Activated CD8-positive, alpha-beta memory T cell treated with anti-CD3 and anti-CD28 coated beads for 48 hours (primary cell): ENCODE measurements at places on chromosomes 3 and 15.

GRCh38 chr3:23496165-23496564 is 293.0 kb downstream of the UBE2E2 start:
- no peak for DNase-seq

GRCh38 chr3:130490241-130490640 is 26.7 kb upstream of the COL6A6 start:
- no peak for DNase-seq

GRCh38 chr3:114428044-114428595 is 134.3 kb downstream of the TIGIT start:
- DNase-seq = no peak

DNA sequence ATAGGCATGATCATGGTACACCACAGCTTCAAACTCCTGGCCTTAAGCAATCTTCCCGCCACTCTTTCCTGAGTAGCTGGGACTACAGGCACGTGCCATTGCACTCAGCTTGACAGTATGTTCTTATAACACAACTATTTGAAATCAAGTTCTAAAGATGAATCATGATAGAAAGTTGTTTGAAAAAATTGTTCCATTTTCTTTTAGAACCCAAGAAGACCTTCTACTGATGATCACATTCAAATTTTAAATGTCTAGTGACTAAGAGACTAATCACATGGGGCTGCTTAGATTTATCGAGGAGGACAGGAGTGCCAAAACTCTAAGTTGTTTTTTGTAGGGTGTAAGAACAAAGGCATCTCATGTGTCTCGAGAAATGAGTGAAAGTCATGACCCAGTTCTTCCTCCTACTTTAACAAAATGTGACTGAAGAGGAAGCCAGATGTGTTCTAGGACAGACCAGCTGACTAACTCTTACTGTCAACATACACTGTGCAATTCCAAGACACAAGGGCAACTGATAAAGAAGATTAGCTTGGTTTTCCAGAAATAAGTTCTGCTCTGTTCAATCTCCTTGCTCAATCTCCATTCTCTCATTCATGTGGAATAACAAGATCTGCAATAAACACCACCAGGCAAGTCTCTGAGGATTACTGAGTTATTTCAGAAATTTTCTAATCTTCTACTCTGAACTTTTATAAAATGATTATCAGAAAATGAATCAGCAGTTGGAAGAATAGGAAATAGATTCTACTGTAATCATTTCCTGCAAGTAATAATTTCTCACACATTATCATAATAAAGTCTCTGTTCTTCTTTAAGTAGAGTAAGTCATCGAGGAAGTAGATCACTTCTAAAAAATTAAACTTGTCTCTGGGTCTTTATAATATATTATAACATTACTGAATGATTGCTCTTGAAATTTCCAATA is 122.6 kb upstream of the CCNL1 start:
- no peak for DNase-seq

DNA sequence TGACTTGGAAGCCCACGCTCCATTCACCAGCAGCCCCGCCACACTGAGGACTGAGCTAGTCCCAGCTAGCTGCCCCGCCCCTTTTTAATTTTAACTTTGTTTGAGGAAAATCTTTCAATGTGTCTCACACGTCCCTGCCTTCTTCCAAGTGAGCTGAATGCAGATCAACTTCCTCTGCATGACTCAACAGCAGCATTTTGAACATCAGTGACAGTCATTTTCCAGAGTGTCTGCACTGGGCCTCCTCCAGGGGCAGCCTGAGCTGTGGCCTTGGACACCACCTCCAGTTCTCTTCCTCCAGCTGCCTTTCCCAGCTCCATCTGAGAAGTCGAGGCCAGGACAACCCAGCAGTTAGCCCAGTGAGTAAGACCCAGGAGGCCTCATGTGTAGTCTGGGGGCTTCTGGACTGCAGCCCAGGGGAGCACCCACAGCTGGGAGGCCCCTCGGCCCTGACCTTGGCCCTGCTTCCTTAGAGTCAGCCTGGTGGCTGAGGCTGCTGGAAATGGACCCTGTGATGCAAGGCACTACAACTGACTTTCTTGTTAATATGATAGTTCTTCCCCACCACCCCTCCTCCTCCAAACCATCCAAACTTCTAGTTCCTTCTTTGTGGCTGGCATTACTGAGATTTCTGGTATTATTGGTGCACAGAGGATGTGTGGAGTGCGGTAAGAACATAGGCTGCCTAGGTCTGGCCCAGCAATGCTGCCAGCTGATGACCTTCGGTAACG is 21.4 kb upstream of the ESYT3 start:
- DNase-seq = no peak

DNA sequence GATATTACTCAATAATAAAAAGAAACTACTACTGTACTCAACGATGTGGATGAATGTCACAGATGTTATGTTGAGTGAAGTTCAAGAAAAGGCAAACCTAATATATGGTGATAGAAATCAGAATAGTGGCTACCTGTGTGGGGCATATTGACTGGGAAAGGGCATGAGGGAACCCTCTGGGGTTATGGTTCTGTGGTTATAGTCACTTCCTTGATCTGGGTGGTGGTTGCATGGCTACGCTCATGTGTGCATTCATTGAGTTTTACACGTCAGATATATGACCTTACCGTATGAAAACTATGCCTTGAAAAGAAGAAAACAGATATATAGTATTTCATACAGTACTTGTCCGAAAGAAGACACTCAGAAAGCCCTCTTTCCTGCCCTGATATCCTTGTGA is 331.0 kb upstream of the LRRFIP2 start:
- DNase-seq = no peak

DNA sequence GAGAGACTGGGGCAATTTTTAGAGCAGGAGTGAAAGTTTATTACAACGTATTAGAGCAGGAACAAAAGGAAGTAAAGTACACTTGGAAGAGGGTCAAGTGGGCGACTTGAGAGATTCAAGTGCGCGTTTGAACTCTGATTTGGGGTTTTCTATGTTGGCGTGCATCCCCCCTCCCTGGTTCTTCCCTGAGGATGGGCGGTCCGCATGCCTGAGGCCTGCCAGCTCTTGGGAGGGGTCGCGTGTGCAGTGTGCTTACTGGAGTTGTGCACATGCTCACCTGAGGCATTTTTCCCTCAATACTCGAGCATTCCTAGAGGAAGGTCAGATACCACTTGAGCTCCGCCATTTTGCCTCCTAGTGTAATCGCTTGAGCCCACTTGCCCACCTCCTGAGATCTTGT is 10.4 kb upstream of the CHAC1 start:
- DNase-seq = no peak

DNA sequence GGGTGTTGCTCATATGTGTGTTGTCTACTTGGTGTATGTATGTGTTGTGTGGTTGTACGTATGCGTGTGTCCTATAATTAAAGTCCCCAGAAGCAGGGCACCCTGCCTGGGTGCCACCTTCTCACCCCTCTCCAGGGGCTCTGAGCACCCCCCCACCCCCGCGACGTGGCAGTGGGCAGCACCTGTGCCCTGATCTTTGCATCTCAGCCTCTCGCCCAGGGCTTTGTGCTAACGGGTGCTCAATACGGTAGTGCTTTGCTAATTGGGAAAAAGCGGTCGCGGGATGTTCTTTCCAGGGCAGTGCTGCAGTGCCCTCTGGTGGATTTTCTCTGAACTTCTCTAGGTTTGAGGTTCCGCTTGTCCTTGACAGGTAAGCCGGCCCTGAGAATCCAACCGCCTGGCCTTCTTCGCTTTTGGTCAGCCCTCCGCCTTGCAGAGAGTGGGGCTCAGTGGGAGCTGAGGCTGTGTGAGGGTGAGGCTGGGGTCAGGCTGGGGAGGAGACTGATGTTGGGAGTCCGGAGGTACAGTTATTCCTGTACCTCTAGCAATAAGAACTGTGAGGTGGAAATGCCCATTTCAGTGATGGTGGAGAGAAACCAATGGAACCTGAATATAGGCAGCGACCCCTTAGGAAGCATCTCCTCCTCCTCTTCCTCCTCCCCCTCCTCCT is 17.6 kb upstream of the EPHB3 start:
- DNase-seq = no peak

DNA sequence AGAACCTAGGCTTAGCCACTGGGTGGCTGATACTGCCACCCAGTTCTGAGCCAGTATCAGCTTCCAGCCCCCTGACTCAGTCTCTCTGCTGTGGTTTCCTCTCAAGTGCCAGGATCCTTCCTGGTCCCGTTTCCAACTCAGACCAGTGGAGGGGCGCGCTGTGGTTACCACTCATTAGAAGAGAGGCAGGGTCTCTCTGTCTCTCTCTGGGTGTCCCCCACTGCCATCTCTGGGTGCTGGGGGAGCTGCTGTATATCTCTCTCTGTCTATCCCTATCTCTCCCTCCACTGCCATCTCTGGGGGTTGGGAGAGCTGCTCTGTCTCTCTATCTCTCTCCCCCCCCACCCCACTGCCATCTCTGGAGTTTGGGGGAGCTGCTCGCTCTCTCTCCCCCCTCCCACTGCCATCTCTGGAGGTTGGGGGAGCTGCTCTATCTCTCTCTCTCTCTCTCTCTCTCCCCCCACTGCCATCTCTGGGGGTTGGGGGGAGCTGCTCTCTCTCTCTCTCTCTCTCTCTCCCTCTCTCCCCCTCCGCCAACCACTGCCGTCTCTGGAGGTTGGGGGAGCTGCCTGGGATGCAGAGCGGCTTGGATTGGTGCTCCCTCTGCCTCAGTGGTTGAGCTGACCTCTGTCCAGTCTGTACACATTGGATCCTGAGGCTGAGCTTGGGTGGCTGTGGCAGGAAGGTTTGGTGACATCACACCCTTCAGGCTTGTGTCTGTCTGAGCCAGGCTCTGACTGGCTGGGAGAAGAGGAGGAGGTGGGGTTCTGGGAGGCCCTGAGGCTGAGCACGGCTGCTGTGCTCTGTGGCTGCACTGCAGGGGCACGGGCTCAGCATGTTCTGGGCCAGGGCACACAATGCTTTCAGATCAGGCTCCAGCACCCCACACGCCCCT is 98.9 kb downstream of the APBA2 start:
- DNase-seq = no peak

DNA sequence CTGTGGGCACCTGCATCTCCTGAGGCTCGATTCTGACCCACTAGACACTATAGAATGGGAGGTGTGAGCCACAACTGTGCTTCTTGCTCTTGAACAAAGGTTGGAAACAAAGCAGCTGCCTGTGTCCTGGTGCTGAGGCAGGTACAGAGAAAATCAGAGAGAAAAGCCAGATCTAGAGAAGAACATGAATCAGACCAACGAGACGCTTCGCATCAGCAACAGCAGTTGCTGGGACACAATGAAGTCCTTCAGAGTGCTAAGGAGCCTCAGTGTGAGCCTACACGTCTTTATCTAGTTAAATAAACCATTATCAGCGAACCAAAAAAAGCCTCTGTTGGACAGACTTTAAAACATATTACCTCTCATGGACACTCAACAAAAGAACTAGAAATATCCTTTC is 86.3 kb upstream of the MEX3B start:
- no peak for DNase-seq

DNA sequence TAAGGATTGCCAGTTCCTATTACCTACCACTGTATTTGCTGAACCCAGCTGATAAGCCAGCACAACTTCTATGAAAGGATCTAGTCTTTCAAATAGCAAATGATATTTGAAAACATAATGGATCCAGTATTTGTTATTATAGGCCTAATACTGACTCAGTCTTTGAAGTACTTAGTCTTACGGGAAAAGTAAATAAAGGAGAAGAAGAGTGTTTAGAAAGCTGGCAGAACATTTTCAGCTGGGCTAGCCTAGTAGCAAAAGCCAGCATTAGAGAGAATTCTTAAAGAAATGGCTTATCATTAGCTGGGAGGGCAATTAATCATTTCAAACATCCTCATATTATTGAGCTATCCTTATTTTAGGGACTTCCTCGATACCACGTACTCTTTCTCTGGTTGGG is 101.4 kb upstream of the GOLIM4 start:
- no peak for DNase-seq

DNA sequence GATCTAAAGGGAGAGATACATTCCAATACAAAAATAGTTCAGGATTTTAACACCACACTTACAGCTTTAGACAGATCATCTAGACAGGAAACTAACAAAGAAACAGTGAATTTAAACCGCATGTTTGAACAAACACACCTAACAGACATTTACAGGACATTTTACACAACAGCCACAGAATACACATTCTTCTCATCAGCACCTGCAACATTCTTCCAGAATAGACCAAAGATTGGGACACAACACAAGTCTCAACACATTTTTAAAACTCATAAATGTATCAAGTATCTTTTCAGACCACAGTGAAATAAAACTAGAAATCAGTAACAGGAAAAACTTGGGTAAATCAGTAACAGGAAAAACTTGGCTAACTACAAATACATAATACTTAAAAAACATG is 256.3 kb downstream of the MCTP2 start:
- no peak for DNase-seq

DNA sequence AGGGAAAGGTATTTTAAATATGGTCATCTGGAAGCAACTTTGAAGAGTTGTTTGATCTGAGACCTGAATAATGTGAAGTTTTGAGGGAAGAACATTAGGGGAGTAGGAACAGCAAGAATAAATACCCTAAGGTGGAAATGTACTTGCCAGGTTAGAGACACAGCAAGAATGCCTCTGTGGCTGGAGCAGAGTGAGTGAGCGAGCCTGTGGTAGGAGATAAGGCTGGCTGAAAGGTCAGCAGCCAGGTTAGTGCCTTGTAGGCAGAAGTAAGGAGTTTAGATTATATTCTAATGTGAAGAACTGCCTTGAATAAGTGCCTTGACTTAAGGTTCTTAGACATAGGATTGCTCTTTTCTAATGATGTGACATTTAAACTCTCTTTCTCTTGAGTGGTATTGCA is 18.3 kb downstream of the LRRC49 start:
- no peak for DNase-seq

- no peak for DNase-seq
Observed at GRCh38 chr3:69821133-69821532, 81.9 kb downstream of the MITF start.

DNA sequence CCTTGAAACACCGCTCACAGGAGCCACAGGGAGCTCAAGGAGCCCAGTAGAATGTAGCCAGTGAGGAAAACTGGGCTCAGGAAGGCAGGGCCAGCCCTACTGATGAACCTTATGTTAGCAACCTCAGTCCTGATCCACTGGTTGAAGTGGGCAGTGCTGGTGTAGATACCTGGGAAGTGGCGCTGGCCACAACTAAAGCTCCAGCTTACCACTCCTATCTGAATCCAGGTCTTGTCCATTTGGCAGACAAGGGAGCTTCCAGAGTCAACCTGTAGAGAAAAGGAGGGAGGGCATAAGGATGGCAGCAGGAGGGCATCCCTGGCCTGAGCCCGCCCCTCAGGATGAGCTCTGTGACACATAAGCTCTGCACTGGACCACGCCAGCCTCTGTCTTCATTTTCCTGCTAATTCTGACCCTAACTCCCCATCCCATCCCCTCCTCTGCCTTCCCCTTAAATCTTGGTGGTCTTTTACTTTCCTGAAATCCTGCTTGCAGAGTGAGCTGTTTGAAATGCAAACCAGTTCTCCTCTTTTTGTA is 2.1 kb upstream of the PRSS50 start:
- no peak for DNase-seq

DNA sequence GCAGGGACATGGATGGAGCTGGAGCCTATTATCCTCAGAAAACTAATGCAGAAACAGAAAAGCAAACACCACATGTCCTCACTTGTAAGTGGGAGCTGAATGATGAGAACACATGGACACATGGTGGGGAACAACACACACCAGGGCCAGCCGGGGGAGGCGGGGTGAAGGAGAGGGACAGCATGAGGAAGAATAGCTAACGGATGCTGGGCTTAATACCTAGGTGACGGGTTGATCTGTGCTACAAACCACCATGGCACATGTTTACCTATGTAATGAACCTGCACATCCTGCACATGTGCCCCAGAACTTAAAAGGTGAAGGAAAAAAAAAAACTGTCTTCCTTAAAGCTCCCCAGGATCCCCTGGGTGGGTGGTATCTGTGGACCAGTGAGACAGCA is 87.1 kb downstream of the ADAMTS17 start:
- no peak for DNase-seq
